ENCODE measurements at places on chromosomes 13 and 19.

DNA sequence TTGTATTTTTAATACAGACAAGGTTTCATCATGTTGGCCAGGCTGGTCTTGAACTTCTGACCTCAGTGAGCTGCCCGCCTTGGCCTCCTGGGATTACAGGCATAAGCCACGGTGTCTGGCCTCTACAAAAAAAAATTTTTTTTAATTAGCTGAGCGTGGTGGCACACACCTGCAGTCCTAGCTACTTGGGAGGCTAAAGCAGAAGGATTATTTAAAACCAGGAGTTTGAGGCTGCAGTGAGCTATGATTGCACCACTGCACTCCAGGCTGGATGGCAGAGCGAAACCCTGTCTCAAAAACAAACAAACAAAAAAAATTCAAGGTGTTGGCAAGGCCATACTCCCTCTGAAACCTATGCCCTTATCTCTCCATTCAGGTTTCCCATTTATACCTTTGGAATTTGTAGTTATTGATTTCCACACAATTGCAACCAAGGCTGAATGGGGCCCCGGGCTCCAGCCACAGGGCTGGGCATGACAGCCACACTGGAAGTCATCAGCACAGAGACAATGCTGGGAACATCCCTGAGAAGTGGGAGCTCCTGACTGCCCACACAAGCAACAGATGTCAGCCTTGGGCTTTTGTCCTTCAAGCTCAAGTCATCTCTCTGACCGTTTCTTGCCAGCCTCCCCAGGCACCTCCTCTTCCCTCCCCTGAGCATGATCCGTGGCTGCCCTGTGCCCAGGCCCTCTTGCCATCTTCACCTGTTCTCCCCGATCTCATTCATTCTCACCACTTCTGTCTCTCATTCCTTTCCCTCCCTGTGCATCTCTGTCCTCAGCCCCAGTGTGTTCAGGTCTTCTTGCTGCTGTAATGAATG lies 27.2 kb upstream of the CALM3 start:
- no peak for DNase-seq

DNA sequence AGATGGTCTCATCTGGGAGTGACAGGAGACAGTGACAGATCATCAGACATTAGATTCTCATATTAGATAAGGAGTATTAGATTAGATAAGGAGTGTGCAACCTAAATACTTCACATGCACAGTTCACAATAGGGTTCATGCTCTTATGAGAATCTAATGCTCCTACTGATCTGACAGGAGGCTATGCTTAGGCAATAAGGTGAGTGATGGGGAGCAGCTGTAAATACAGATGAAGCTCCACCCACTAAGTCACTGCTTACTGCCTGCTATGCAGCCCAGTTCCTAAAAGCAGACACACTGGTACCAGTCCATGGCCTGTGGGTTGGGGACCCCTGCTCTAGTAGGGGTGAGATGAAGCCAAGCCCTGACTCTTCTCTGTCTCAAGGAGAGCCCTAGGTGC lies 10.0 kb upstream of the IGFL3 start:
- no peak for DNase-seq

DNA sequence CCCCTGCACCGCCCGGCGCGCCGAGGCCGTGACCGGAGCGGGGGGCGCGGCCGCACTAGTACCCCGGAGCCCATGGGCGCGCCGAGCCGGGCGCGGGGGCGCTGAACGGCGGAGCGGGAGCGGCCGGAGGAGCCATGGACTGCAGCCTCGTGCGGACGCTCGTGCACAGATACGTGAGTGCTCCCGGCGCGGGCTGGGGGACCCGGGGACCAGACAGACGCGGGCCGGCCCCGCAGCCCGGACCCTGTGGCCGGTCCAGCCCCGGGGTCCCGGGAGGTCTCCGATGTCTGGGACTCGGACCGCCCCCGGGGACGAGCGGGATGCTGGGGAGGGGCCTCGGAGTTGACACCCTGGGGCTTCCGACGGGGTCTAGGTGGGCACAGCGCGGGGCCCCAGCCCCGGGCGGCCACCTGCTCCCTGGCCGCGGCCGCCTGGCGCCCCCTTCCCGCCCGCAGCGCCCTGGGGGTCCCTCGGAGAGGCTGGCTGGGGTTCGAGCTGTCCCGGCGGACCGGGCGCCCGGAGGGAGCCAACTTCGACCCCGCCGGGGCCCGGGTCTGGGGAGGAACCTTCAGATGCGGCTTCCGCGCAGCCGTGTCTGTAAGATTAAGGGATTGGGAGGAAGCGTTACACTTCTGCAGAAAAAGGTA lies 568 bp downstream of the ATP11A start:
- no peak for DNase-seq

DNA sequence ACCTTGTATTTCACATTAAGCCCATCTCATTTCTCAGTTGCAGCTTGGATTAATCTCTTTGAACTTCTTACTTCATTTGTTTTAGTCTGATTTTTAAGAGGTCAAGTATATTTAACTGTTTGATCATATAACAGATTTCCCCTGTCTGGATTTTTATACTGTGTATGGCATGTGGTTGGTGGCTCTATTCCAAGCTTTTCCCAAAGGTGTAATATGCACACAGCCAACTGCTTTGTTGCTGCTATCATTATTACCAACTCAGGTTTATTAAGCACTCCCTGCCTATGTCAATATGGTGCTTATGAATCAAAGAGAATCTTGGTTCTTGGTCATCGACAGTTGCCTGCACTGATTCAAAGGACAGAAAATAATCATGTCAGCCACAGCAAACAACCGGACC lies 92.6 kb downstream of the RAP2A start:
- no peak for DNase-seq
